Uterus (tissue), 4 donors: ENCODE measurements at places on chromosomes 3 and 15. TPM values are rescaled to one million over a fixed set of nuclear protein-coding genes. Genes with fewer than 3 reads are reported as not detected.

The GABRR3 gene
- total RNA-seq, result not detected

The RCCD1 gene
- total RNA-seq, result 7.4 TPM

The INKA1 gene
- 3.8 TPM for total RNA-seq

The SACM1L gene
- 83.0 TPM for total RNA-seq

The RPL35A gene
- total RNA-seq, result 3,558 TPM

The RBPMS2 gene
- total RNA-seq, result 7.9 TPM

The CXCR6 gene
- 0.76 TPM for total RNA-seq

DNA sequence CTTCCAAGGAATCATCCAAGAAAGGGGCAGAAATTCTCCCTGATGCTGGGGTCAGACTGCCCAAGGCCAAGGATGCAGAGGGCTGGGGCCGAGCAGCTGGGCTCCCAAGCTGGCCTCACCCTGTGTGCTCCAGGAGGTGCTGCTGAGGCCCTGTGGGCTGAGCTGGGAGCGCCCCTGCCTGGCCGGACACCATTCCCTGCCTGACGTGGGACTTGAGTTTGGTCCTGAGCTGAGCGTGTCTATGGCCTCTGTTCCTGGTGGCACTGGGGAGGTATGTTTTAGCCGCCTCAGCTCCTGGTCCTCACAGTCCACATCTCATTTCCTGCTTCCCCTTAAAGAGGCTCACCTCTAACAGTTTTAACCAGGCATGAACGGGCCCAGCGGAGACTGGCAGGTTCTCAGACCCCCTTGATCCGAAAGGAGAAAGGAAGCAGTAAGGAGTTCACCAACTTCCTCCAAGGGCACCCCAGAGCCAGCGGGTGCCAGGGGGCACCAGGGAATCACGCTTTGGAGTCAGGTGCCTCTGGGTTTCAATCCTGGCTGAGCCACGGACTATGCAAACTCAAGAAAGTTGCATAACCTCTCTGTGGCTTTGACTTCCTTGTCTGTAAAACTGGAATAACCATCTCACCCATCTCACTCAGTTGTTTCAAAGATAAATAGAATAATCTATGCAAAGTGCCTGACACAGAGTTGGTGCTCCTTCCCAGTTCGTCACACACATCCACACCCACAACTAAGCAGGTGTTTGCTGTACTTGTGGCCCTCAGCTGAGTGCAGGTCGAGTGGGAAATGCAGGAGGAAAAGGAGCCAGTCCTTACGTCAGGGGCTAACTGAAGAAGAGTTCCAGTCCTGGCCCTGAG is 48.6 kb downstream of the SLC12A8 start:
- DNase-seq, result no peak

DNA sequence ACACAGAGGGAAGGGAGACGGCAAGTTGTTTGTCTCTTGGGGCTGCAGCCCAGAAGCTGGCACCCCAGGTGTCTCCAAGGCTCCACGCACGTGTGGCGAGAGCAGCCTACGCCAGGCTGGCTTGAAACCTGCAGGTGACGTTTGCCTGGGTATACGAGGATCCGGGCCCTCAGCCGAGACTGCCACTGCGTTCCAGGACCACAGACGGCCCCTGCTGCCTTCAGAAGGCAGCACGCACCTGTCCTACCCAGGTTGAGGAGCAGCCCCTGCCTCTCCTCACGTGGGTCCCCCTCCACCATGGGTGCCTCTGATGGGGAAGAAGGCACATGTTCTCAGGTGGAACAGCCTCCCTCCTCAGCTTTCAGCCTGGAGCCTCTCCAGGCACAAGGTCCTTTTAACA is 75.3 kb upstream of the PRR20G start:
- DNase-seq, result no peak

DNA sequence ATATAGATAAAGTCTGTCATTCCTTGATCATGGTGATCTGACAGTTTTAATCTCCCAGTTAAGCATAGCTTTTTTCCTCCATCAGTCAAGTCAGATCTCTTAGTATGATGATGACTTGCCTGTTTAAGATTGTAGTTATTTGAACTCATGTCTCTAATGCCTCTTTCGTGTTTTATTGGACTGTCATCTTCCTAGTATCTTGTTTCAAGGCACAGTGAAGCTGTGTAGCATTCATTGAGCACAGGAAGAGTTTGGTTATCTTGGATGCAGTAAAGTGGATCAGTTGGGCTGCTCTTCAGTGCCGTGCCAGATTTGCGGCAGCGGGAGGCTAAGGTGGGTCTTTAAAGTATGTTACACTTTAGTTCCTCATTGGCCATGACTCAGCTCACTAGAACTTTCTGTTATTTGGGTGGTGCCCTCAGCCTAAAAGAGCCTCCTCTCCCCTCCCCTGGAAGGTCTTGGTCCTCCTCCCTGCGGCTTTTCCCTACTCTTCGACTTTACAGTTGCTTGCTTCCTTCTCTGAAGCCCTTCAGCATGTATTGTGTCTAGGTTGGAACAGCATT is 45.7 kb upstream of the SKOR1 start:
- DNase-seq, result no peak

DNA sequence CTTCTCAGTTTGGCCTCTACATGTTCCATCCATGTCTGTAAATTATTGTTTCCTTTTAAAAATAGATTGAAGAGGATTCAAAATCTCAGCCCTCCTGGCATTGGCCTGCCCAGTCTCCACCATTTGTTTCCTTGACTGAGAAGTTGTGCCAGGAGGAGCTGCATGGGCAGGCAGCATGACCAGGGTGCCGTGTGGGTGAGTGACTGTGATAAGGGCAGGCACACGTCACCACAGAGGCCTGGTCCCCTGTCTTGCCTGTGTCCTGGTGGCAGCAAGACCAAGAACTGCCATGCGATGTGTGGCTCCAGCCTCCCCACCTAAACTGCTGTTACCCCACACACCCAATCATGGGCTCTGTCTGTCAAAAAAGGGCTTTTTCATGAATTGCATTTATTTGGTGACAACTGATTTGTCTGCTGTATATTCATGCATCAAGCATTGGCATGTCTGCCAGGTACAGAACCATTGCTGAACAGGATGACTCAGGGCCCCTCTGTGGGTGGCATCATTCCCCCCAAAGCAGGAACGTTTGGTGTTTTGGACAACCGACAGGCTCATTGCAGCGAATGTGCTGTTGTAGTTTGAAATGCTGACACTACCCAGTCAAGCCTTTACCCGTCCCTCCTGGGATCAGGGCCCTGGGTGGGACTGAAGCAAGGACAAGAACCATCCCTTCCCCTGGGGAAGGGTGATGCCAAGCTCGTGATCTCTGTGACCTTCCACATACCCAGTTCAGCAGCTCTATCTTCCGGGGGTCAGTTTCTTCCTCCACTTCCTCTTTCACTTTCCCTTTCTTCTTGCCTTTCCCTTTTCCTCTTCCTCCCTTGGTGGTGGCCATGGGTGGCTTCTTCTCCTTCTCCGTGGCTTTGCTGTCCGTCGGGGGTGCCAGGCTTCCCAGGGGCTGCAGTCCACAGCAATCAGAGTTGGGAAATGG is 51.6 kb downstream of the TRPM1 start:
- no peak for DNase-seq

- no peak for DNase-seq
These were observed 299.8 kb upstream of the GPR149 start for GRCh38 chr3:154729741-154730140.

DNA sequence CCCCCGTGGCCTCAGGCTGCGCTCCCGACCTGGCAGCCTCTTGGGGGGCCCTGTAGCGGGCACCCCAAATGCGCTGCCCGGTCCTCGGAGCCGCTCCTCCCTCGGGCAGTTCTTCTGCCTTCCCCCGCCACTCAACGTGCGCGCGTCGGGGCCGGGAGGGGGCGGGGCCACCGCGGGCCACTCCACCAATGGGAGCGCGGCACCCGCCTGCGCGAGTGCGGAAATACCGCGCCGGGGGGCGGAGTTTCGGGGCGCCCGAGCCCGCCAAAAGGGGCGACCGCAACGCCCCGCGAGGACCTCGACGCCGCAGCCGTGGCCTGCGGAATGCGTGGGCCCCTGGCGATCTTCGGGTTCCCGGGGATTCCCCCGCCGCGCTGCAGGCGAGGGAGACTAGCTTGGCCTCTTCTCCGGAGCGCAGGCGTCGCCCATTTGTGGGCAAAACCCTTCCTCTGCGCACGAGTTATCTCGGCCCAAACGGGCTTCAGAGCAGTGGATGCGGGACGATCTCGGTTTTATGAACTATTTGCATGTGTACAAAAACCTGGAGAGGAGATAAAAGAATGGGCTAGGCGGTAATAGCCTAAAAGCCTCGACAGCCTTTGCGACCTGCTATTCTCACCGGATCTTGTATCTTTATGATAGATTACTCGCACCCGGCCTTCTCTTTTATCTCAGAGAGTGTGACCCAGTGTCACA is at the start of gene TASOR:
Gene TASOR (minus strand): TSS at position 144 of the 696 bp plus-strand sequence. CDS start 259 bp downstream, outside the sequence.
- peak; percentile 74 for DNase-seq

DNA sequence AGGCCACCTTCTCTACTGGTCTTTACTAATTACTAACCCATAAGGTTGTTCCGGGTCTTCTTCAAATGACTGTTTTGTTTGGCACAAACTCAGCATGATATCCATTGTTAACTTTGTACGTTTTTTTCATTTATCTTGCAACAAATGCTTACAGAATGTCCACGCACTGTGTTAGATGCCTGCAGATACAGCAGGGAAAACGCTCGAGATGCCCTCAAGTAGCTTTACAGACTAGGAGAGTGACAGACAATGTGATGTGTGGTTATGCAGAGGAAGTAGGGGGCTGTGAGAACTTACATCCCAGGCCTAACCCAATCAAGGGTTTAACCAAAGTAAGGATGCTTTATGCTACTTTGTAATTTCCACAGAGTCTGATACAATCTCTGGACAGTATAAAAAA is 949 bp upstream of the RFC4 start:
- no peak for DNase-seq

DNA sequence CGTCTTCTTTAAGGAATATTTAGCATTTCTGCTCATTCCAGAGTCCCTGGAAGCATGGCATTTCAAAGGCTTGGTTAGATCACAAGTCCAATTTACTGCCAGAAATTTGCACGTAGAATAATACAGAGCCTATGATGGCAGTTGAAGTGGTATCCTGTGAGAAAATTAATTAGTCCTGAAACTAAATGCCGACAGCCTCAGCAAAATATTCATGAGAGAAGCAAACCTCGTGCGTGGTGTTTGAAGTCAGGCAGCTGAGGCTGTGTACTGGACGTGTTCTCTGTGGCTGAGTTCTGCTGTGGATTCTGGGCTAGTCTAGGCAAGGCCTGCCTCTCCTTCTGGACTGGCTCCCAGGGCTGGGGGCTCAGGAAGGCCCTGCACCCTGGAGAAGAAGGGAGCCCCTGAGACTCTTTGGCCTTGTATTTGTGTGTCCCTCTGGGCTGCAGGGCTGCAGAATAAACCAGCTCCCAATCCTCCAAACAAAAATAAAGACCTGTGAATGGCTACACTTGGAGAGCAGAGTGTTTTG is 106.6 kb downstream of the APBA2 start:
- DNase-seq, result no peak

DNA sequence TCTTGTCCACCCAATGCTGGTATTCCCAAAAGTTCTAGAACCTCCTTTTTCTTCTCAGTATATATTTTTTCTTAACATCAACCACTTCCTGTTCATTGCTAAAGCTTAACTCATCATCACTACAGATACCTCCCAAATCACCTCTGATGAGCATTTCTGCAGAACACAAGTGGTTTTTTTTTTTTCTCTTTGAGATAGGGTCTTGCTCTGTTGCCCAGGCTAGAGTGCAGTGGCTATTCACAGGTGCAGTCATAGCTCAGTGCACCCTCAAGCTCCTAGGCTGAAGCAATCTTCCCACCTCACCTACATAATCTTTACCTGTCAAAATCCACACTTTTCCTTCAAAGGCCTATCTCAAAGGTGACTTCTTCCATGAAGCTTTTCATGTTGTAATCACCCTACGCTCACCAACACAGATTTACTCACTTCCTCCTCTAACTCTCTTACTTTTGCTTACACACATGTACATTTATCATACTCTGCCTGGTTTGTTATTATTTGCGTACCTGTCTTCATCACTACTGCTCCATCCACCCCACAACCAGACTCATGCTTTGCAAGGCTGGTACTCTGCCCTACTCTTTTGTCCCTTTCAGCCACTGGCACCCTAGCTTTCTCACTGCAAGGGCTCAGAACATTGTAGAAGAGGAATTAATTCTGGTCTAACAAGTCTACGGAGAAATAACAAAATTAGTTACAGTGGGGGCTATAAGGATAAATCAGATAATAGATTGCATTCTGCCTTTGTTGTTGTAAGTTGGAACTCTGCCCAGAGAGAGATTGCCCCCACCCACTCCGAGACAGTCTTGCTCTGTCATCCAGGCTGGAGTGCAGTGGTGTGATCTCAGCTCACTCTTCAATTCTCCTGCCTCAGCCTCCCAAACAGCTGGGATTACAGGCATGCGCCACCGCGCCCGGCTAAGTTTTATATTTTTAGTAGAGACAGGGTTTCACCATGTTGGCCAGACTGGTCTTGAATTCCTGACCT is 27.5 kb downstream of the HERC1 start:
- DNase-seq, result no peak
